Ascending aorta (tissue), 2 donors: ENCODE measurements at places on chromosomes 1 and 21.

DNA sequence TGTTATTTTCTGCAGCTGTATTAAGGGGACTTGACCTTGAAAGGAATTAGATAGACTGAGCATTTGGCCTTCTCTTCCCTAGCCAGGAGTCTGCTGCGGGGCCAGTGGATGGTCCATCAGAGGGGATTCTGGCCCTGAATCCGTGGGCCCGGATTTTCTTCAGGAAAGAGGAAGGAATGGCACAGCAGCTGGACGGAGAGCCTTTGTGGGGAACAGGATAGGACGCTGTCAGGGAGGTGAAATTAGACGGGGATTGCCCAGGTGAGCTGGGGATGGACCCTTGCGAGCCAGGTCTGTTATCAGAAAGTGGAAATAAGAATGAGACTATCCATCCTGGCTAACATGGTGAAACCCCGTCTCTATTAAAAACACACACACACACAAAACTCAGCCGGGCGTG lies 1.7 kb upstream of the C2CD2 start:
- no peak for DNase-seq

GRCh38 chr1:4461726-4462290 lies 192.6 kb upstream of the AJAP1 start:
- no peak for DNase-seq

- DNase-seq, result no peak
Observed at GRCh38 chr1:3402258-3403010, 52.0 kb upstream of the ARHGEF16 start.

DNA sequence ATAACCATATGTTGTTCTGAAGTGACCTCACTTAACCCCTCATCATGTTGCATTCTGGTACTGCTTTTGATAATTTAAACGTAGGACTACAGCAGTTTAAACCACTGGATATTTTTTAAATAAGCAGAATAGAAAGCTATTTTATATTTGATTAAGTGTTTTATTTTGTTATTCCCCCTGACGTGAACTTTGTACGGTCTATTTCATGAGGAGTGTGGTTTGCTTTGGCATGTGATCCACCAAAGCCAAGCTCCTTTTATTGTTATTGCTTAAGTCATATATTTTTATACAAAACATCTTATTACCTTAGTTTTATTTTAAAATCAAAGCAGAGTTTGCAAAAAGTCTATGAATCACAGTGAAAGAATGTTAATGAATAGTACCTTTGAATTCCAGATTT lies 101.4 kb upstream of the L1TD1 start:
- no peak for DNase-seq

- DNase-seq, result no peak
Observed at GRCh38 chr1:167460836-167461235, 57.5 kb downstream of the CD247 start.

- DNase-seq, result peak; percentile 25
Observed at GRCh38 chr1:235015291-235015985, 113.2 kb downstream of the TOMM20 start.

GRCh38 chr1:1564268-1564667 lies 10.4 kb downstream of the SSU72 start:
- no peak for DNase-seq

GRCh38 chr1:28159680-28160079 lies 16.8 kb downstream of the PTAFR start:
- DNase-seq, result no peak

DNA sequence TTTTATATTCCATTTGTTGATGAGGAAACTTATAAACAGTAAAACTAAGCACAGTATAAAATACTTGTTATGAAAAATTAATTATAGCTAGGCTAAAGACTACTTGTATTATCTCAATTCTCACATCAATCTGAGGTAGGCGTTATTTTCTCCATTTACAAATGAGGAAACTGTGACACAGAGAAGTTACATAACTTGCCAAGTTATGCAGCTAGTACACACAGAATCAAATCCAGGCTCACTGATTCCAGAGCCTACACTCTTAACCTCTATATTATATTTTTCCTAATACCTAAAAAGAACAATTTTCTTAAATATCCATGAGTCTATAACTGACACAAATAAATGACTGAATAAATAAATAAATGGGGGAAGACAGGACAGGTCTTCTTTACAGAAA lies 11.2 kb upstream of the VPS45 start:
- no peak for DNase-seq

GRCh38 chr1:43796111-43796581 lies 88.8 kb downstream of the ST3GAL3 start:
- no peak for DNase-seq
